NCI-H187 treated with DMSO at 0.1 percent for 48 hours (cell line): ENCODE measurements at places on chromosomes 16 and 17.

- no peak for DNase-seq
Observed at GRCh38 chr16:27269300-27270150, 953 bp upstream of the NSMCE1 start.

GRCh38 chr17:47145351-47145750 is 43.7 kb downstream of the CDC27 start:
- no peak for DNase-seq

DNA sequence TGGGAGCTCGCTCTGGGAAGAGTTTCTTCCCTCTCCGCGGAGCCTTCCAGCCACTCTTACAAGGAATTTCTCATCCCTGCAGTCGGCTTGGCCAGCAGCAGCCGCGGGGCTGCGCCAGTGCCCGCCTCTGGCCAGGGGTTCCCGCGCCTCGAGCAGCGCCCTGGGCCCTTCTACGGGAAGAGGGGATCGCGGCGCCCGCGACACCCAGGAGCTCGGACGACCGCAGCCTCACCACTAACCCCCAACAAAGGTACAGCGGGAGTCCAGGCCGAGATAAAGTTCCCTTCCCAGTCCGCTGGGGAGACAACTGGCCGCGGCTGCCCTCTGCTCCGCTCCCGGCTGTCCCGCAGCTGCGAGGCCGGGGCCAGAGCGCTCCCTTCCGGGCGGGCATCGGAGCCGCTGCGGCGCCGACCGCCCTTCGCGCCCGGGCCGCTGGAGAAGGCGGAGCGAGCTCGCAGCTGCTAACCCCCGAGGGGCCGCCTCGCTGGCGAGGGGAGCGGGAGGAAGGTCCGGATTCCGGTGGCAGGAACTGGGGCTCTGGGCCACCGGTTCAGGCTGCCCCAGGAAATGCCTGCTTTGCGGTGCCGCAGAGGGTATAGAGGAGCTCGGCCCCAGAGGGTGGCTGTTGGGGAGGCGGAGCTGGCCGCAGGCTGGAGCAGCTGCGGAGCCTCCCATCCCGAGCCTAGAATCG is 3.6 kb upstream of the HS3ST3B1 start:
- no peak for DNase-seq

DNA sequence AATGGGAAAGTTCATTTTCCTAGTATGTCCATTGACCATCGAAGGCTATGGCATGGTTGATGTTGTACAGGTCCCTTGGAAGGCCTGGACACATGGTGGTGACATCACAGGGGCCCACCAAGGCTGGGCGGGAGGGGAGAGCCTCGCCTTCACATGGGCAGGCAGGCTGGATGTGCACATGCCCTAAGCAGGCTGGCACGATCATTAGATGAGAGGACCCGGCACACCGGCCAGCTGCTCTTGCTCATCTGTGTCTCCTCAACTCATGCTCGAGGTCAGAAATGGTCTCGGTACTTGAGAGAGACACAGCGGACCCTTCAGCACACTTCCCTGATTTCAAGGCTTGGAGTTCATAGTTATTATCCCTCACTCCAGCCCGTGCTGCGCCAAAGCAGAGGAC is 416.9 kb upstream of the ZFHX3 start:
- no peak for DNase-seq

DNA sequence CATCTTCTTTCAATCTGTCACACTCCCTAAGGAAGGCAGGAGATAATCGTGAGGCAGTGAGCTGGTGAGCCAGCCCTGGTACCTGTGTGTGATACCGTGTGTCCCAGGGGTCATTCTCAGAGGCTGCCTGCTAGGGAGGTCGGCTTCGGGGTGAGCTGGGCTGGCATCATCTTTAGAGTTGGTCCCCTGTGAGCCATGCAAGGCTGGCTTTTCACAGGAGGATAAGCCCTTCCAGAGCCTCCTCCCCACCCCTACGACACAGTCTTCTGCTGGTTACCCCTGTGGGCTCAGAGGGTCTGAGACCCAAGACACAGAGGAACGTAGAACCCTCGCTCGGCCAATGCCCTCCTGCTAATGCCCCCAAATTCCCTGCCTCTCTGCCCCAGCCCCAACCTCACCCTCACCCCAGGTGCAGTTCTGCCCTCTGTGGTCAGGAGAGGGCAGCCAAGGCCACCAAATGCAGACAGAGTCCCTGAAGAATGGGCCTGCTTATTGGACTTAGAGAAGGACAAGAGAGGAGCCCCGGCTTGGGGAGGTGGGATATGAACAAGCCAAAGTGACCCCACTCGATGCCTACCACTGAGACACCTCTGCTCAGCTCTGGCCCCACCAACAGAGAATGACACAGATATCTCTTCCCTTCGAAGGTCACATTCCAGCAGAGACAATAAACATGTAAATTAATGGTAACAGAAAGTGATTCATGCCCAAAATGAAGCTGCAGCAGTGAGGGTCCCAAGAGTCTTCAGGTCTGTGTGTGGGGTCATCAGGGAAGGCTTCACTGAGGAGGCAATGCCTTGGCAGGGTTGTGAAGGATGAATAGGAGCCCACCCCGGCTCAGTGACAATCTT is 80.8 kb upstream of the CCL1 start:
- DNase-seq: no peak

- DNase-seq: peak; percentile 32
Observed at GRCh38 chr17:44779211-44780025, 20.6 kb downstream of the ADAM11 start.

DNA sequence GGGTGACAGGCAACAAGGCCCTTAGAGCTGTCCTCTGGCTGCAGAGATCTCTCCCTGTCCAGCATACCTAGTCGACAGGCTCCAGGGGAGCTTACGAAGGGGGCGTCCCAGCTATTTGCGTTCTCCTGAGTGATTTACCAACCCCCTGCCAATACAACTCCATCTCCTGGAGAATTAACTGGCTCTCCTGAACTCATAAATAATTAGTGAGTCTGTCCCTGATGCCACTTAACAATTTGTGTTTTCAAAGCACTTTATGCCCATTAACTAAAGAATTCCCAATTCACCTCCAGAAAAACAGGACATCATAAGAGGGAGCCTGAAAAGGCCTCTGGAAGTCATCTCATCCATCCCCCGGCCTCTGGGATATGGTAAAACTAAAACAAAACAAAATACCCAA is 26.7 kb downstream of the SDK2 start:
- DNase-seq: no peak

GRCh38 chr17:10033449-10033848 is 128.4 kb upstream of the RCVRN start:
- DNase-seq: no peak

DNA sequence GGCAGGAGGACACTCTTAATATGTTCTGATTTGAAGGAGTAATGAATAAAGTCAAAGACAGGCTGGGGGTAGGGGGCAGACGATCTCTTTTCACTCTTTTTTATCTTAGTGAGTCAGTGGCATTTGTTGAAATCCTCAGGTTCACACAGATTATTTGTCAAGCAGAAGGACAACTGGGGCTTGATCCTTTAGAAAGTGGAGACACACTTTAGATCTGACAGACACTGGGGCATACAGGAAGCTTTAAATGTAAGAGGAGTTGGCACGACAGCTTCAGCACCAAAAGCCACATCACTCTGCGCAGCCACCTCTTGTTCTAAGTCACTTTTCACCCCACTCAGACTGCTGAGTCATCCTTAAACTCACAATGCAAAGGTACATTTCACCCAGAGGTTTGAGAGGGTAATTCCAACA is 121.5 kb downstream of the STXBP4 start:
- no peak for DNase-seq

GRCh38 chr17:72219824-72220493 is 99.1 kb downstream of the SOX9 start:
- DNase-seq: no peak

GRCh38 chr16:67387479-67388079 is 5.7 kb downstream of the TPPP3 start:
- no peak for DNase-seq

- no peak for DNase-seq
Observed at GRCh38 chr16:48451323-48451722, 66.1 kb upstream of the SIAH1 start.

- DNase-seq: no peak
Observed at GRCh38 chr17:2455956-2456355, 55.1 kb upstream of the MNT start.

- DNase-seq: no peak
Observed at GRCh38 chr16:85319984-85320440, 207.7 kb upstream of the CIBAR2 start.

DNA sequence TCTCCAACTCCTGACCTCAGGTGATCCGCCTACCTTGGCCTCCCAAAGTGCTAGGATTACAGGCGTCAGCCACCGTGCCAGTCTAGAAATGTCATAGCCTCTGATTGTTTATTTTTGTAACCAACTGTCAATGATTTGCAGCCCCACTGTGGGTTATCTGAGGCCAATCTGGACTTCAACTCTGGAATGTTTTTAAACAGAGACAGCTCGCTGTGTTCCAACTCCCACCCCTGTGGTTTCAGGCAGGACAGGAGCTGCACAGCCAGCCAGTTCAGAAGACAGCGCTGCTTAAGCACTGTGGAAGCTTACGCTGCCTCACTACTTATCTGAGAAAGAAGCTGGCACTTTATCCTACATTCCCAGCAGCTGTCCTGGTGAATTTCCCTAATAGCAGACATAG is 19.5 kb downstream of the MRM3 start:
- no peak for DNase-seq
